ENCODE measurements at places on chromosomes 3 and 15.

GRCh38 chr3:27939940-27940339, 217.8 kb upstream of the EOMES start:
- no peak for DNase-seq

GRCh38 chr3:137789236-137789635, 25.1 kb downstream of the SOX14 start:
- no peak for DNase-seq

DNA sequence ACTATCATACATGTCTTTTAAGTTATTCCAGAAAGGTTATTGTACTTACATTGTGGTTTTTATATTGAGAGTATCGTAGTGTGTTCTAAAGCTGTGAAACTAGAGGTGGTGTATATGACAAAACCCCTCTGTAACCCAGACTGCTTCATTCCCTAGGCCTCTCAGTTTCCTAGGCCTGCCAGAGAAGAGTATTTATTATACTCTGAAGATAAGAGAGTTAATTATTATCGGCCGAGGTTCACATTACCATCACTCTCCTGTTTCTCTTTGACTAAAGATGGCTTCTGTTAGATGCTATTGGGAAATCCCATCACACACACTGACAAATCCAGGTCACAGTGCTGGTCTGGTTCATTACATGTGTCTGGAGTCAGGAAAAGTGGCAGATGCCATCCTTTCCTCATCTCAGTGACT, 20.5 kb downstream of the EXOSC7 start:
- DNase-seq, result no peak

- DNase-seq, result no peak
Measured at GRCh38 chr3:13214847-13215472, 141.7 kb upstream of the IQSEC1 start.

GRCh38 chr15:69807721-69808120, 290.0 kb downstream of the TLE3 start:
- no peak for DNase-seq

GRCh38 chr15:43748376-43748775, 2.1 kb downstream of the PDIA3 start:
- DNase-seq, result no peak

DNA sequence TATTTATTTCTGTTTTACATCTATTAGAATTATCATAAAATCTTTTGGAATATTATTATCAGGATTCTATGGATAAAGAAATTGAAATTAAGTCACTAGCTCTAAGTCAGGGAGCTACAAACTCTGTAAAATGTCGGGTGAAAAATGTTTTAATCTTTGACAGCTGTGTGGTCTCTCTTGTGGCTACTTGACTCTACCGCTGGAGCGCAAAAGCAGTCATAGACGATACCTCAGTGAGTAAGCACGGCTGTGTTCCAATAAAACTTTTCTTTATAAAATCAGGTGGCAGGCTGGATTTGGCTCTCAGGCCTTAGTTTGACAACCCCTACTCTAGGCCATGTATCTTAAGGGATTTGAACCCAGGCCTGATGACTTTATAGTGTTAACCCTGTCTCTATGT, 88.5 kb upstream of the PFN2 start:
- no peak for DNase-seq

- no peak for DNase-seq
Measured at GRCh38 chr3:6262010-6262409, 598.9 kb upstream of the GRM7 start.

GRCh38 chr15:91627473-91628278, 225.8 kb upstream of the SLCO3A1 start:
- no peak for DNase-seq

DNA sequence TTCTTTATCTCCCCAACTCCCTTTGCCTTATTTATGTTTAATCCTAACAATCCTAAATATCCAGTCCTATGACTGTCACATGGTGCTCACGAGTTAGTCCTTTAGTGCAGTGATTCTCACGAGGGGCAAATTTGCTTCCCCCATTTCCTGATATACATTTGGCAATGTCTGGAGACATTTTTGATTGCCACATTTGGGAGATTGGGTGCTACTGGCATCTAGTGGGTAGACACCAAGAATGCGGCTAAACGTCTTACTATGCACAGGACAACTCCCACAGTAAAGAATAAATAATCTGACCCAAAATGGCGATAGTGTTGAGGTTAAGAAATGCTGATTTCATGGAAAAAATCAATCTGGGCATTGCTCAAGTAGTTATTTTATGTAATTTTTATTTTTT, 466.5 kb downstream of the ROBO2 start:
- DNase-seq, result no peak

DNA sequence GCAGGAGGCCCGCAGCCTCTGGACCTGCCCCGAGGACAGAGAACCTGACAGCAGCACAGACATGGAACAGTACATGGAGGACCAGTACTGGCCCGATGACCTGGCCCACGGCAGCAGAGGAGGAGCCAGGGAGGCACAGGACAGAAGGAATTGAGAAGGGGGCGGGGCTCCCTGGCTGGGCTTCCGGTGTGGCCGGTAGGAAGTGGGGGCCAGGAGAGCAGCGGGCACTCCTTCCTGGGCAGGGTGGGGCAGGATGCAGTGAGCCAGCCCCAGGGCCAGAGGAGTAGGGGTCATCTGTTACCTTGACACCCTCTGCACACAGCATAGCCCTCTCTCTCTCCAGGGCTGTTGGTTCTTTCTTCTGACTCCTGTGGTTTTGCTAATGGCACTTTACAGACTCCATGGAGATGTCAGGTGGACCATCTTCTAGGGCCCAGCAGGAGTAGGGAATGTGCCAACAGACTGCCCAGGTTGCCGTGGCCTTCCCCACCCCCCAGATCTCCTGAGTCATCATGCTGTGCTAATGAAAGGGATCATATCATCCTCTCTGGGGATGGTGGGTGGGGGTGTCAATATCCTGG, 8.6 kb upstream of the ISG20 start:
- DNase-seq, result peak; percentile 72

GRCh38 chr15:80820092-80820491, 40.9 kb downstream of the CEMIP start:
- DNase-seq, result no peak

GRCh38 chr15:70259640-70260508, 162.2 kb upstream of the TLE3 start:
- no peak for DNase-seq

- DNase-seq, result no peak
Measured at GRCh38 chr15:33780011-33780768, 188.1 kb upstream of the CHRM5 start.

DNA sequence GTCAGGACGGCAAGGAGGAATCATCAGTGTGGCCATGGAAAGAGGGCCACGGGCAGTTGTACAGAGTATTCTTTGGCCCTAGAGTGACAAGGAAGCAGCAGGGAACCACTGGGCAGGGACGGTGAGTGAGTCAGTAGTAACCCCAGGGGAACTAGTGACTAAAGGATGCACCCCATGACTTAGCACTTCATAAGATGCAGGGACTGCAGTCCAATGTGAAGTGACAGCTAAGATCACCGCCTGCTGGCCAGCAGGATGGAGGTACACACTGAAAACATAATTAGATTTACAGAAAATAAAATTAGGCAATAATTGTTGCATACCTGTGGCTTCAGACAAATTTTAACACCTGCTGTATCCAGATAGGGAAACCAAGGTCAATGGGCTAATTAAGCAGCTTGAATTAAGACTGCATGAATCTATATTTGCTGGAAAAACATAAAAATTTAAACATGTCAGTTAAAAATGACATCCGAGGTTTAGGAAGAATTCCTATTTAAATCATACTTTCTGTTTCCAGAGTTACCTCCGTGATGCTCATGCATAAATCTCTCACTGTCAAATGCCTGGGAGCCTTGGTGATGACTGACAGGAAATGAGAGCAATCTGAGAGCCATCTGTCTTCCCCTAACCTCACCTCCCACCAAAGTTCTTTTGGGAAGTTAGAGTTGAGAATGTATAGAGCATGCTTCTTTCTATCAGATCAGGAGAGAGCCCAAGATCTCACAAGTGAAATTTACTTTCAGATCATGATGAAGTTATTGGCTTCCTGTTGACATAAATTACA, 56.5 kb downstream of the DCLK3 start:
- DNase-seq, result peak; percentile 11

GRCh38 chr15:99432271-99433025, 133.3 kb upstream of the MEF2A start:
- no peak for DNase-seq

DNA sequence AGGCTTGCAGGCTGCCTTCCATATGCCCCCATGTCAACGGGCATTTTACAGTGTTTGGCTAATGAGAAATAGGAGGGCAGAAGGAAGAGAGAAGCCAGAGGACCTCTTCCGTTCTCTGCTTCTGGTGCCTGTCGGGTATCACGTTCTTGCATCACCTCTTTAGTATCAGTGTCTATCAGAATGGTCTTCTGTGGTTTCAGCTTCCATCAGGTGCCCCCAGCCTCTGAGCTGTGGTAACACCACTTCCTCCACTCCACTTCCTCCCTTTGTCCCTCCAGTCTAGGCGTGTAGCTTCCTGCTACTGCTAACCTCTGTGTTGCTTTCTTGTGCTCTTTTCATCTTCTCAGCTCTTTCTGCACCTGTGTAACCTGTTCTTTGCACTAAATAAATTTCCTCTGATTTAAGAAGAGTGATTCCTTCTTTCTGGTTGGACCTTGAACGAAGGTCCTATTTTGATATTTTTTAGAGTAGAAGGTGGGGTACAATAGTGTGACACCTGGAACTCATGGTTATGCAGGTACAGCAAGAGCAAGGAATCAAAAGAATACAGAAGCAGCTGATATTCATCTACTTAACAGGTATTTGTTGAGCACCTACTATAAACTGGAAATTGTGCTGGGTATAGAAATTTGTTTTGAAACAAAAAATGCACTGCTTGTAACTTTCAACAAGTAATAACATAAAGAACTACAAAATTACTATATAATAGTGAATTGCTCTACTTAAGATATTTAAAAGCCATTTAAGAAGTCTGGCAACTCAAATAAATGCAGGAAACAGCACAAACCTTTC, 27.4 kb upstream of the FOXB1 start:
- DNase-seq, result no peak

GRCh38 chr3:187833799-187834578, 88.7 kb upstream of the BCL6 start:
- DNase-seq, result no peak

- DNase-seq, result no peak
Measured at GRCh38 chr3:14386254-14386653, 16.2 kb upstream of the SLC6A6 start.

DNA sequence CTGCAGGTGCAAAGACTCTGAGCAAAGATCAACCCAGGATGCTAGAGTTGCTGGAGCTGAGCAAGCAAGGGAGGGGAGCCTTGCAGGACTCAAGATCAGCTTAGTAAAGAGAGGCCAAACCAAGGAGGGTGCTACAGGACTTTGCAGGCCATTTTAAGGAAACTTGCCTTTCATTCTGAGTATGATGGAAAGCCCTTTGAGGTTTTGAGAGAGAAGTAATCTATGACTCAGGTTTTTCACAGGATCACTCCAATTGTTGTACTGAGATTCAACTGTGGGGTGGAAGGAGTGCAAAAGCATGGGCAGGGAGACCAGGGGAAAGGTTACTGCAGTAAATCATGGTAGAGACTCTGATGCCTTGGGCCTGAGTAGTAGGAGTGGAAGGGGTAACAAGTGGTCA, 260.4 kb upstream of the GPR149 start:
- DNase-seq, result no peak

- peak; percentile 2 for DNase-seq
Measured at GRCh38 chr3:183050706-183051105, 48.6 kb downstream of the MCCC1 start.

- no peak for DNase-seq
Measured at GRCh38 chr3:16893618-16894200, 9.0 kb downstream of the PLCL2 start.

- DNase-seq, result no peak
Measured at GRCh38 chr15:68380456-68380855, 51.5 kb downstream of the ITGA11 start.

DNA sequence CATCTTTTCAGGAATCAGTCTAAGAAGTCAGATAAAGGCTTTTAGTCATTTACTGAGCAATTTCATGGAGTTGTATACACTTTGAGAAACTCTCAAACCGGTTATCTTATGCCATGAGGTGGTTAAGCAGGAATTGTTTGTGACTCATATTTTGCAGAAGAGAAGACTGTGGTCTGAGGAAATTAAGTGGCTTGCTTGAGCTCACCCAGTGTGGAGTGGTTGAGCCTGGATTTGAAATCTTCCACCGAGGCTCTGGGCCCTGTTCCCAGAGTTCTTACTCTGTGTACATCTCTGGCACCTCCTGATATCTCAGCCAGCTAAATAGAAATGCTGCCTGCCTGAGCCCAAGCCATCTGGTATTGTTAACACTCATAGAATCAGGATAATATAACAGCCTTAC, 37.8 kb upstream of the BCL6 start:
- DNase-seq, result no peak

- DNase-seq, result no peak
Measured at GRCh38 chr3:28994161-28994905, 286.5 kb upstream of the RBMS3 start.

GRCh38 chr3:146559388-146559787, 15.0 kb upstream of the PLSCR1 start:
- no peak for DNase-seq

GRCh38 chr15:66715720-66716655, 14.0 kb downstream of the SMAD6 start:
- no peak for DNase-seq

- no peak for DNase-seq
Measured at GRCh38 chr3:147518465-147518864, 109.3 kb downstream of the ZIC1 start.

GRCh38 chr15:98728082-98728810, 79.9 kb downstream of the IGF1R start:
- DNase-seq, result peak; percentile 16

DNA sequence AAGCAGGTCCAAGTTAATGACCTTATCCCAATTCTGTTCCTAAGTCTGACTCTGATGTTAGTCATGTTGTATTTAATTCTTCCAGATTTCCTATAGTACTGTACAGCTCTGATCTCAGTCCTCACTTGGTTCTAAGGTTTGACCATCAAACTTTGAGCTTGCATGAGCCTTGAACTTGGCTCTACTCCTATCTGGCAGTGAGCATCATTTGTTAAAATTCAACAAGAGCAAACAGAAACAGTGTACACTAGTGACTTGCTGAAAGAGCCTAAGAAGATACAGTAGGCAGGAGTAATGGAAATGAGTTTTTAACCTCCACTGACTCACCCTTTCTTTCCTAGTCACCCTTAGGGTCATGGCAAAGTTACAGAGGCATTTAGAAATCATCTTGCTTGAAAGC, 451.1 kb upstream of the TPRG1 start:
- no peak for DNase-seq

GRCh38 chr3:176942305-176942704, 255.0 kb downstream of the TBL1XR1 start:
- DNase-seq, result no peak

Measured in dermis microvascular lymphatic vessel endothelial cell (primary cell).